Nephron progenitor cell (in vitro differentiated cells): ENCODE measurements at places on chromosomes 16 and 17.

DNA sequence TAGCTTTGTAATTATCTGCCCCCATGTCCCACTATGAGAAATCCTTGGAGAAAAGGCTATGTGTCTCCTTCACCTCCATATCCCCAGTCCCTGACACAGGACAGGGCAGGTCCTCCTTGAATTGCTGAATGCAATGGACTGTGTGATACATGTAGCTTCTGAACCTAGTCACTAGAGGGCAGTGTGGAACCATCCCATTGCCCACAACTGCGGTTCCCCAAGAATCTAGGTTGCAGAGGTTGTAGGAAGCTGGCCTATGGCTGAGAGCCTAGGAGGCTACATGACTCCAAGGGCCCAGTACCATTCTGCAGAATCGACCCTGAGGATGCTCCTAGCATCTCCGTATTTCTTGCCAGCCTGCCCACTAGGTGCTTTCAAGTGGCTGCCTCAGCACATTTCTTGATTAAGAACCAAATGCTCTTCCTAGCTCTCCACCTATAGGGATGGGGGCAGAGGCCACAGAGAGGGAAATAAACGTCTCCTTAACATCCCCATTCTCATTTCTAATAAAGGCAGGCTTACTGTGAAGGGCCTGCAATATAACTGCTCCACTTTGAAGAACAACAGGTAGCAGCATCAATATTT, 394.0 kb downstream of the CA10 start:
- peak; percentile 61 for DNase-seq

- DNase-seq: no peak
Measured at GRCh38 chr16:78675951-78676792, 576.7 kb downstream of the WWOX start.

GRCh38 chr16:89565506-89566372, 5.3 kb downstream of the RPL13 start:
- DNase-seq: peak; percentile 56

- no peak for DNase-seq
Measured at GRCh38 chr17:65029605-65030336, 26.8 kb downstream of the GNA13 start.

GRCh38 chr17:4678448-4679026, 25.4 kb downstream of the PELP1 start:
- DNase-seq: no peak

GRCh38 chr17:43360376-43360738, 38.4 kb upstream of the ARL4D start:
- DNase-seq: peak; percentile 33

DNA sequence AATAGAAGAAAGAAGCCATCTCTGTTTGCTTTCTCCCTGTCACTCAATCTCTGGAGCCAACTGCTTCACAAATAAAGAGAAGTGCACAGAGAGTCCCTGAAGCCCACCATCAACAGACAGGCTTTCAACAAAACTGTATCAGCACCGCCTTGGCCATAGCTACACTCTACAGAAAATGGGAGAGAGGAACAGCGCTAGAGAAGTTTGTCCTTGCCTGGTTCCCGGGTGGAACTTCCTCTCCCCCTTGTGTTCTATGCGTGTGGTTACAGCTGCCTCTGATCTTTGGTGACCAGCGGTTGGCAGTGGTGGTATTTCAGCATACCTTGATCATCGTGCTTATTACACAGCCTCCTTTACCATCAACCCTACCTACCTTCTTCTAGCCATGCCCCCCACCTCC, 91.4 kb upstream of the CCL2 start:
- DNase-seq: no peak

- no peak for DNase-seq
Measured at GRCh38 chr16:69345923-69346322, 5.7 kb downstream of the TMED6 start.

DNA sequence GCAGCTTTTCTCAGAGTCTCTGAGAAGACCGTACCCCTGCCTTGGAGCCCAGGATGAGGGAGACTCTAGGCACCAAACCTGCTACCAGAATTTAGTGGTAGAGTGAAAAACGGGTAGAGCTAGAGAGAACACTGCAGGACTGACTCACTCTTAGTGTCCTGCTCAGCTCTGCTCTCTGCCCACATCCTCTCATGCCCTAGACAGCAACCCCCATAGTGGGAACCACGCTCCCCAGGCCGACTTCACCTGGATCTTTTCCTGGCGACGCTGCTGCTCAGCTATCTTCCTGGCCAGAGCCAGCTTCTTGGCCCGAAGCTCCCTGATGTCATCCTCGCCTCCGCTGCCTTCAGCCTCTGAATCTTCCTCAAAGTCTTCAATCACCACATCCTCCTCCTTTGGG, 26.7 kb downstream of the HIC1 start:
- DNase-seq: no peak

GRCh38 chr17:16123531-16123930, 91.8 kb downstream of the NCOR1 start:
- no peak for DNase-seq

GRCh38 chr17:57733085-57733484, 12.0 kb downstream of the CCDC182 start:
- DNase-seq: no peak
